ENCODE measurements at places on chromosomes 5 and 9.
A peak's percentile ranks its signal among the peaks of the same experiment; 100 is the strongest.

DNA sequence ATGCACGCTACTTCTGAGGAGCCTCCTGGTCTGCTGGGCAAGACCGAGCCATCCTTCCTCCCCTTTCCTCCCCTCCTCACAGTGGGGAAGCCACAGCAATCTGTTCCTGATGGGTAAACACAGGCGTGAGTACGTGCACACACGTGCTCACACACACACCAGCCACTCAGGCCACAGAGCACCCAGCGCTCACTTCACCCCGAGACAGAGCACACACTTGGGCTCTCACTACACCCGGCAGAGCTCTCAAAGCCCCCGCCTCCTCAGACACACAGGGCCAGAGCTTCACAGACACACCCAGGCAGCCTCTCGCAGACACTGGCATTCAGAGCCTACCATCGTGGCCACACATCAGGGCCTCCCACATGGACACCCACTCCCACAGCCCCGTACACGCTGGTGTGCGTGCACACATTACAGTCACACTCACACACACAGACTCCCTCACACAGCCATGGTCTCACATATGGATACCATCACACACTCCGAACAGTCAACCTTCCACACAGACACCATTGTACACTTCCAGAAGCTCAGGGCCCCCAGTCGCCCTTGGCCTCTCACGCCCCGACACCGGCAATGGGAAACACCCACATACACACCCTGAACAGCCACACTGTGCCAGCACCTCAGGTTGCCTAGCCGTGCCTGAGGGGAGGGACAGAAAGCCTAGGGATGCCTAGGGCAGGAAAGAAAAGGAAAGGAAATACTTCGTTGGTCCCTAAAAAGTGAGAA, 13.5 kb downstream of the CNTFR start:
- no peak for DNase-seq

DNA sequence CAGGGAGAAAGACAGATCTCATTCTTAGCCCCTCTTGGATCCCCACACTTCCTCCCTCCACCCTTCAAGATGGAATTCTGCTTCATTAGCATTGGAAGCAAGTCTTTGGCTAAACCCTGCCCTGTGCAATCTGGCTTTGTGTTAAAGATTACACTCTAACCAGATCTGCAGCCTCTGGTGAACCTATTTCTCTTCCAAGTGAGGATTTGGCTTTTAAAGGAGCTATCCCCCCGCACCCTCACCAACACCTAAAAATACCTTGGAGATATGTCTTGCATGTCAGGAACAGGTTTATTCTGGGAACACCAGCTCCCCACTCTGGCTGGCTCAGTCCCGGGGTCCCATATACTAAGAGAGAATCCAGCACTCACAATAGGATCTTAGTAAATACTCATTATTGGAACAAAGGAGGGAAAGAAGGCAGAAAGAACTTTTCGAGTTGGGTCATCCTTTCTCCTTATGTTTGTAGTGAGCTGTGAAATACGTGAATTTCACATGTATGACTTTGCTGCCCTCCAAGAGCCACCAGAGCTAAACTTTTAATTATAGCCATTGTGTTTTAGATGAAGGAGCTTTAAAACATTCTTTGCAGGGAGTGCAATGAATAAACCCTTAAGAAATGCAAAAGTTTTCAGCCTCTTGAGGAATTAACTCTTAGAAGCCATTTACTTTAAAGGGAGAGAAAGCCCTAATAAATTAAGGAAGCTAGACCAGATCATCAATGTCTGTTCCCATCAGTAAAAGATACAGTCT, 53.7 kb upstream of the HRH2 start:
- no peak for DNase-seq

DNA sequence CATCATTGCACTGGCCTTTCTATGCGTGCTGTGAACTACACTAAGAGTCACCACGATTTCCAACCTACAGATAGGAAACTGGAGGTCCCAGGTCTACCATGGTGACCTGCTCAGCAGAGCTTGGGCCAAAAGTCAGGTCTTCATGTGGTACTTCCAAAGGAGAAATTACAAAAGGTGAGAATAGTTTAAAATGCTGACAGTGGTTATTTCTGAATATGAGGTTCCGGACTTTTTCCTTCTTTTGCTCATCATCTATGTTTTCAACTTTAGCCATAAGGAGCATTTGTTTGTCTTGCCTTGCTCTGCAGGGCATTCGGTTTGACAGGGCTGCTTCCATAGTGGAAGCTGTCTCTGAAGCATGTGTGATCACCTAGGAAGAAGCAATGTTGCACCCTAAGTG, 282.1 kb upstream of the IRX1 start:
- DNase-seq, result no peak

DNA sequence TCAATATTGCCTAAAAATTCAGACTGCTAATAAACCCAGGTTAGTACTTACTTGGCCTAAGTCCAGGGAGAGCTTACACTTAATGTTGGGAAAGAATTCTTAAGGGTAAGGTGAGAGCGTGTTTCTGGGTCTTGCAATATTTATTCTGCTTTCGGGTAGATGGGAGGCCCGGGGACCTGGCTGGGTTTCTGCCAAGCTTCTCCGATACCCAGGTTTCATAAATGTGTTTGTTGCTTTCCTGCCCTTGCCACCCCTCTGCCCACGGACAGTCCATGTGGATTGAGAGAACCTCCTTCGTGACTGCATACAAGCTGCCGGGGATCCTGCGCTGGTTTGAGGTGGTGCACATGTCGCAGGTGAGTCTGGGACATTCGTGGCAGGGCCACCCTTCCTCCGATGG, 48.4 kb upstream of the FOXI1 start:
- no peak for DNase-seq

DNA sequence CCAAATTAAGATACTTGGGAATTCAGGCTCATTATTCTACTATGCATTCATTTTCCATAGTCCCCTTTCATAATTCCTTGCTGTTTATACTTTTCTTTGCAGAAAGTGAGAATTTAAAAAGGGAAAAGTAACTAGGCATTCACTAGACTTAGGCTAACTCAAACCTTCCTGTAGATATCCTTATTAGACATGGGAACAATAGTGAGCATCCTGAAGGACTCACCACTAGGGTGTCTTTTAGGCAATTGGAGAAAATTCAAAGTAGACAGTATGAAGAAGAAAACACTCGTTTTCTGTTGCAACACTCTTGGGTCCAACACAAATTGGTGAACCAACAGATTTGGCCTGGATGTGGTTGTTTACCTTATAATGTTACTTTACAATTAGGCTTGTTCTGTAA, 213.2 kb upstream of the GRIN3A start:
- no peak for DNase-seq

- no peak for DNase-seq
These were observed 128.6 kb downstream of the PDZD2 start for GRCh38 chr5:31767335-31768031.

DNA sequence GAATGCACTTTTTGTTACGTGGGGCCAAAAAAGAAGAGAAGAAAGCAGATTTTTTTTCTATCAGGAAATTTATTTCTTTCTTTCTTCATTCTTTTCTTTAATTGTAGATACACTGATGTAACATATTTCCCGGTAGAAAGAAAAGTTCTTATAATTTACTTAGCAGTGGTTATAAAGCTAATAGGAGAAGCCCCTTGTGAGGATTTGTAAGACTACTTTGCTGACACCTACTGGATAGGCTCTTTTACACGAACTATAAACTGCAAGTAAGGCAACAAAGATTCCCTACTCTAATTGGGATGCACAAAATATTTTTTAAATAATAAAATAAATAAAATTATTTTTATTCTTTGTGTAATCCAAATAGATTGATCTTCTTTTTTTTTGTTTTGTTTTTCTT, 284.4 kb downstream of the DNAH5 start:
- no peak for DNase-seq

DNA sequence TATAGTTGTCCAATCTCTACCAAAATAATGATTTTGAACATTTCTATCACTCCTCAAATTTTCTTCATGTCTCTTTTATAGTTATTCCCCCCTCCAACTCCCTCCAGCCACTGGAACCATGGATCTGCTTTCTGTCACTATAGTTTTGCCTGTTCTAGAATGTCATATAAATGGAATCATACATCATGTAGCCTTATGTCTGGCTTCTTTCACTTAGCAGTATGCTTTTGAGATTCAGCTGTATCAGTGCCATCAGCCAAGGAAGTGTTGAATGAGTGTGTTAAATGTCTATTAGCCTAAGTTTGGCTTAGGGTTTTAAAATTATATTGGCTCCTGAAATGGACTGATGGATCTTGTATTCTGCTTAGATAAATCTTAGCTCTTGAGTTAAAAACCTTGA, 36.0 kb downstream of the UBE2D2 start:
- DNase-seq, result no peak

DNA sequence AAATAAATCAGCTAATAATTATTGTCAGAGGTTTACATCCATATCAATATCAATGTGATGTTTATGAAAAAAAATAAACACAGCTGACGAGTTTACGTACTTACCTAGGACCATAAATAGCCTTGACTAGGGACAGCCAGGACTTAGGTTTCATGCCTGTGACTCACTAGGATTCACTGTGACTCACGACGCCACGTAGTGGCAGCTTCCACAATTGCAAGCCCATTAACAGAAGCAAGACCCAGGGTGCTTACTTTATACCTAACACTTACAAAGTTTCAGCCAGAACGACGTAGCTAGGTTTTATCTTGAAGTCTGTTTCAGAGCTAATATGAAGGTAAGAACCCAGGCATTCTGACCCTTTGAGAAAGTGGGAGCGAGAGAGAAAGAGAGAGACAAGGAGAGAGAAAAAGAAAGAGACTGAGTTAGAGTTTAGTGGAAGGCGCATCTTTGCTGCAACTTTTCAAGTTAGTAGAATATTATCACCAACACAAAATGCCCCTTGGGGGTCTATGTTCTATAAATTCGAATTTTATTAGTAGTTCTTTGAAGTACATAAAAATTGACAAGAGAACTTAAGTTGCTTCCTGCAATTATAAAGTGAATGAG, 191.2 kb downstream of the GNA14 start:
- peak; percentile 47 for DNase-seq

GRCh38 chr5:135150767-135151166, 116.7 kb upstream of the PITX1 start:
- no peak for DNase-seq

Measured in stimulated activated CD4-positive, alpha-beta T cell treated with anti-CD3 and anti-CD28 coated beads, Interleukin-1b, Interleukin-23, amount 100 ng/mL, for 1 hour (primary cell).